ENCODE measurements at places on chromosomes 1 and 21. TPM values are rescaled to one million over a fixed set of nuclear protein-coding genes. Genes with fewer than 3 reads are reported as not detected.
A peak's percentile ranks its signal among the peaks of the same experiment; 100 is the strongest.

GRCh38 chr1:63709267-63709828 lies 64.5 kb upstream of the ROR1 start:
- no peak for DNase-seq

GRCh38 chr21:26965907-26966581 lies 844 bp downstream of the ADAMTS5 start:
- peak; percentile 67 for DNase-seq

- no peak for DNase-seq
Measured at GRCh38 chr1:210586771-210587170, 258.1 kb downstream of the HHAT start.

DNA sequence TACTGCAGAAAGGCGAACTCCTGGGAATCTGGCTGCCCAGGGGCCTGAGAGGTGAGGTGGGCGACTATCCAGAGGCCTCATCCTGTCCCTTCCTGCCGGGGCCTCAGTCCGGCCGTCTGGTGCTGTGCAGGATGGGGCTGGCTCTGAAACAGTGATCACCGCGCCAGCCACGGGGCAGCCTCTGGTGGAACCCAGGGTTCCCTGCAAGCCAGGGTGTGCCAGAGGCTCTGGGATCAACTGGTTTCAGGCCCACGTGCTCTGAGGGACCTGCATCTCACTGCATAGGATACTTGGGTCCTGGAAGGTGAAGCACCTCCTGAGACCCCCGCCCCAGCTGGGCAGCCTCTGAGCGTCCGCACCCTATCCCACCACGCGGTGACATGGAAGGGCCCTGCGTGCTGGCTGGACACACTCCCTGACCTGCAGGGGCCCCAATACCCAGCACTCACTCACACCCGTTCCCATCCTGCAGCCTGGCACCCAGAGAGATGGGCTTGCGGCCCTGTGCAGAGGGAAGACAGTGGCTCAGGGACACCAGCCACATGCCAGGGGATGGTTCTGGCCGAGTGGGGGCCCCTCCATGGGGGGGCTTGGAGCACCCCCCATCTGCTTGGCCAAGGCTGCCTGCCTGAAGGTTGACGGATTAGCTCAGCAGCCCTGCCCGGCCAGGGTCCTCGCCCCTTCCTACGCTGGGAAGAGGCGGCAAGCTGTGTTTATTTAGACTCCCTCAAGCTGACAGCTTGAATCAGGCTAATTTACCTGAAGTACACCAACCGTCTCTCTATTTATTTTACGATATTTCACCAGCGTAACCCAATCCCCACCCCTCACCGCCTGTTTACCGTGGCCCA lies 64.3 kb upstream of the TTC34 start:
- DNase-seq = no peak

The KDF1 gene
- polyA plus RNA-seq = 7.5 TPM

GRCh38 chr1:196121181-196121580 lies 487.1 kb downstream of the KCNT2 start:
- DNase-seq = no peak

The NUDT4B gene
- 1.8 TPM for polyA plus RNA-seq

- DNase-seq = no peak
Measured at GRCh38 chr1:153733970-153734369, 6.1 kb downstream of the INTS3 start.

- no peak for DNase-seq
Measured at GRCh38 chr1:235650341-235651169, 971 bp upstream of the GNG4 start.

- no peak for DNase-seq
Measured at GRCh38 chr1:218332416-218332815, 12.7 kb upstream of the TGFB2 start.

The FAM163A gene
- 0.57 TPM for polyA plus RNA-seq

GRCh38 chr1:217029281-217030157 lies 306.3 kb upstream of the ESRRG start:
- peak; percentile 31 for DNase-seq

- DNase-seq = no peak
Measured at GRCh38 chr21:27060190-27060589, 93.3 kb upstream of the ADAMTS5 start.

GRCh38 chr1:39529901-39530535 lies 38.6 kb downstream of the BMP8A start:
- DNase-seq = no peak

DNA sequence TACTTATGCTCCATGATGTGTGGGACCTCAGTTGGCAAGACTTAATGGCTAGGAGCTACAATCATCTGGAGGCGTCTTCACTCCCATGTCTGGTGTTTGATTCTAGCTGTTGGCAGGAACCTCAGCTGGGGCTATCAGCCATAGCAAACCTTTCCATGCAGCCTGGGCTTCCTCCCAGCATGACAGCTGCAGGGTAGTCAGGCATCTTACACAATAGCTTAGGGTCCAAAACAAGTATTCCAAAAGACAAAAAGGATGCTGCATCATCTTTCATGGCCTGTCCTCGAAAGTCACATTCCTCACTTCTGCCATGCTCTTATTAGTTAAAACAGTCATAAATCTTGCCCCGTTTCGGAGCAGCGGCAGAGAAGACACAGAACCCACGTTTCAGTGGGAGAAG lies 90.9 kb downstream of the LRRC8C start:
- DNase-seq = no peak

GRCh38 chr1:161095230-161095629 lies 2.9 kb upstream of the KLHDC9 start:
- no peak for DNase-seq

GRCh38 chr21:15192243-15192642 lies 127.4 kb upstream of the NRIP1 start:
- peak; percentile 34 for DNase-seq

The NUP210L gene
- polyA plus RNA-seq = 0.17 TPM

DNA sequence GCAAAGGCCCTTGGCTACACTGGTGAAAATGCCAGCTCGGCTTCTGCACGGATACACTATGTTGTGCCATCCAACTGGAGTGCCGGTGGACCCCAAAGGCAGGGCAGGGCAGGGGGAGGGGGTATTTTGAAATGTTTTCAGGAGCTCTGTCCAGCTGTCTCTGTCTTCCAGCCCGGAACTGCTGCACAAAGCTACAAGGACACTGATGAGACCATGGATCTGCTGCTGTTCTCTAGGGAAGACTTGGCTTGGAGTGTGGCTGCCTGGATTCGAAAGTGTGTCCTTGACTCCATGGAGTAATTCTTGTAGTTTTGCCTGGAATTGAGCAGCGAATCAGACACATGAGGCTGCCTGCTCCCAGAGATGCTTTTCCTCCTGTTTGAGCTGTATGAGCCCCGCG lies 42.4 kb downstream of the TTC39A start:
- no peak for DNase-seq

DNA sequence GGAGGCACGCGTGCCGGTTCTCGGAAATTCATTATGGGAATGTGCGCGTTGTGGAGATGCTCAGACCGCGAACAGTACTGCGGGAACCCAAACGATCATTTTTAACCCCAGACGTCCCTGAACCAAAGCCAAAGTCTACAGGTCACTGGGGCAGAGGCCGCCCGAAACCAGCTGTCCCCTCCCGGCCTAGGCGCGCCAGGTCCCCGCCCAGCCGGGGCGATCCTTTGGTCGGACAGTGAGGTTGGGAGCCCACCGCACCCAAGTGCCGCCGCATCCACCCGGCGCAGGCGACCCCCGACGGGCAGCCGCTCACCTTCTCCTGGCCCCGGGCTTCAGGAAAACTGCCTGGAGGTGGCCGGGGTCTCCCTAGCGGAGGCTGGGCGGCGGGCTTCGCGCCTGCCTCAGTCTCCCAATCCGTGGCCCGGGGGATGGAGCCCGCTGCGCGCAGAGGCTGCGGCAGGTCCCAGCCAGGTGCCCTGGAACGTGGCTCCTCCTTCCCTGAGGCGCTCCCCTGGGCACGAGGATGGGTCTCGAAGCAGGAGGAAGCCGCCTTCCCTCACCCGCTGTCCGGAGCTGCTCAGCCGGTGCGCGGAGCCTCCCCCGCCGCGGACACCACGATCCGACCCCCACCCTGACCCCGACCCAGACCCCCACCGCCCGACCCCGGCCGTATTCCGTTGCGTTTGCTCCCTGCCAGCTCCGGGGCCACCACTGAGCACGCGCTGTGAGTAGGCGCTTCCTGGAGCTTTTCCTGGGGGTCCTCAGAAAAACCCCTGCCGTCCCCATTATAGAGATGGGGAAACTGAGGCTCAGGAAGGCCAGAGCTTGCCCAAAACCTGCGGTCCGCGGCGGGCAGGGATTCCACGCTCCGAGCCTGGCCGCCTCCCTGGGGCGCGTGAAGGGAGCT lies 8.1 kb upstream of the SLX9 start:
- no peak for DNase-seq

The CFAP74 gene
- 0.76 TPM for polyA plus RNA-seq

The RHOU gene
- 14.3 TPM for polyA plus RNA-seq

The SLC2A5 gene
- polyA plus RNA-seq = 0.88 TPM
